ENCODE measurements at places on chromosomes 2 and 18.

GRCh38 chr18:78793313-78794070, 186.1 kb upstream of the SALL3 start:
- no peak for DNase-seq

GRCh38 chr2:239752951-239753350, 272.2 kb downstream of the NDUFA10 start:
- no peak for DNase-seq

DNA sequence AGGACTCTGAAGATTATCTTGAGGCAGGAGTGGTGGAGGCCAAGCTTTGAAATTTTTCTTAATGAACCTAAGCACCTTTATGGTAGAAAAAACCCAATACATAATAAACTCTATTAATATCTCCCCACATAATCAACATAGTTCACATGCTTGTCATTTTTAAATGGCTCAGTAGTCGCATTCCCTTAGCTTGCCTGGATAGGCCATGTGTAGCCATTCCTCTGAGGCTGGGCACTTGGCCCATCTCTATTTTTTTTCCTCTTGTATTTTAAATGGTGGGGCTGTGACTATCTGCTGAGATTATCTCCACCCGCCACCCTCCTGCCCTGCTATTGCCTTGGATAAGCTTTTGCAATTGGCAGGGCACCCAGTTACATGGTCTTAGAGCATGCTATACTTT, 143.1 kb downstream of the FHOD3 start:
- DNase-seq, result no peak

DNA sequence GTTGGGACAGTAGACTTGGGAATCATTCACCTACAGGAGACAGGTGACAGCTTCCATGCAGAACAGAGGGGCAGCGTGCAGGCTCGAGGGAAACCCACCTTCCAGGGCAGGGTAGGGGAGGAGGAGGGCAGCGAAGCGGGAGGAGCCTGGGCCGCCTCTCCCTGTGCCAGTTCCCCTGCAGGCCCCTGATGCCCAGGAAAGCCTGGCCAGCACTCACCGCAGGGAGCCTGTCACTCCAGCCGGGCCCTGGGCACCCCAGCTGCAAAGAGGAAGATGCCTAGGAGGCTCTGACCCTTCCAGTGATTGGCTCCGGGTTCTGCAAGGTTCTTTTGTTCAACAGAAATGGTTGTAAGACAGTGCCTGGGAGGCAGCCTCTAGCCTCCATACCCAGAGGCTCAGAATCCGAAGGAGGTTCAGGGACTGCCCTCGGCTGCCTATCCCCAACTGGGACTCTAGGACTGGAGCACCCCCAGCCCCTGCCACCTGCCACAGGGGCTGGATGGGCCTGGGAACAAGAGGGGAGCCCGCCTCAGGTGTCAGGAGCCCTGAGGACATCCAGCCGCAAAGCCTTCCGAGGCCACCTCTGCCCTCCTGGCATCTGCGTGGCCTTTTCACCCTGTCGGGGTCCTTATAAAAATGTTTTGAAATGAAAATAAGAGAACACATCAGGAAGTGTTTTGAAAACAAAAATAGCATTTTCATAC, 103.2 kb downstream of the PTGR3 start:
- no peak for DNase-seq

DNA sequence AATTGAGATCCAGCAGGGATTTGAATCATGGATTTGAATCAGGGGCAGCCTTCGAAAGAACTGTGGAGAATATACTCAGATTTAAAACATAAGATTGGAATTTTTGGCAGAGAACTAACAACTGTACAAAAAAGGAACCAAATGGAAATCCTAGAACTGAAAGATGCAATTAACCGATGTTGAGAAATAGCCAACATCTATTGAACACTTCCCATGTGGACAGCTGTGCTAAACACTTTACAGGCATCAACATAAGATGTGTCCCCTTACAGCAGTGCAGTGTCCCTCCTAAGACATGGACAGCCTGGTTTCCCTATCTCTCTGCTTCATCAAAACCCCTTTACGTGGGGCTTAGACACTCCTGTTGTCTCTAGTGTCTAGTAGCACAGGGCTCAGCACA, 3.7 kb upstream of the IL1RN start:
- DNase-seq, result no peak

DNA sequence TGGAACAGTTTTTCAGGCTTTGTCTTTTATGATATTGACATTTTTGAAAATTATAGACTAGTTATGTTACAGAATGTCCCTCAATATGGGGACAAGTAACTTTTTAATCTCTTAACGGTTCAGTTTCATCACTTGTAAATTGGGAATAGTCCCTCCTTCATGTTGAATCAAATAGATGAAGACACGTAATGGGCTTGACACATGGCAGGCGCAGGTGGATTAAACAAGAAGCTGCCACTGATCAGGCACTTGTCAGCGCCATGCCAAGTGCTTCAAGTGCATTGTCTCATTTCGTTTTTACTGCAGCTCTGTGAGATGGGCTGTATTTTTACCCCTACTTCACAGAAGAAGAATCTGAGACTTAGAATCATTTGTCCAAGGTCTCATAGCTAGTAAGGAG, 9.5 kb upstream of the SMAD4 start:
- DNase-seq, result no peak

- DNase-seq, result peak; percentile 45
Measured at GRCh38 chr18:48992791-48993555, 42.2 kb upstream of the SMAD7 start.

- DNase-seq, result no peak
Measured at GRCh38 chr2:85717308-85718008, 23.3 kb downstream of the GNLY start.

DNA sequence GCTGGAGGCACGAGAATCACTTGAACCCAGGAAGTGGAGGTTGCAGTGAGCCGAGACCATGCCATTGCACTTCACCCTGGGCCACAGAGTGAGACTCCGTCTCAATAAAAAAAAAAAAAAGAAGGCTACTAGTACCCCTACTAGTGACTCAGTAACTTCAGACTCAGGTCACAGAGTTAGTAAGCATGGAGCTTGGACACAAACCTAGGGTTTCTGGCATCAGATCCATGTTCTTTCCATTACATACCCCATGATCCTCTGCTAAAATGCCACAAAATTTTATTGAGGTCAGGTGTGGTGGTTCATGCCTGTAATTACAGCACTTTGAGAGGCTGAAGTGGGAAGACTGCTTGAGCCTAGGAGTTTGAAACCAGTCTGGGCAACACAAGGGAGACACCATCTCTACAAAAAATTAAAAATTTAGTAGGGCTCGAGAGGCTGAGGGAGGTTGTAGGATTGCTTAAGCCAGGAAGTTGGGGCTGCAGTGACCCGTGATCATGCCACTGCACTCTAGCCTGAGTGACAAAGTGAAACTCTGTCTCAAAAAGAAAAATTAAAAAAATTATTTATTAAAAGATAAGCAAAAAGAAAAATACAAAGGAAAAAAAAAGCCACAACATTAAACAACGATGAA, 45.1 kb downstream of the DHX57 start:
- DNase-seq, result no peak

GRCh38 chr2:231342061-231342711, 53.3 kb upstream of the B3GNT7 start:
- DNase-seq, result no peak

- no peak for DNase-seq
Measured at GRCh38 chr2:101802329-101802728, 104.8 kb downstream of the MAP4K4 start.

- no peak for DNase-seq
Measured at GRCh38 chr2:40396124-40396523, 55.8 kb downstream of the SLC8A1 start.

- no peak for DNase-seq
Measured at GRCh38 chr2:15557887-15558311, 3.2 kb downstream of the NBAS start.

DNA sequence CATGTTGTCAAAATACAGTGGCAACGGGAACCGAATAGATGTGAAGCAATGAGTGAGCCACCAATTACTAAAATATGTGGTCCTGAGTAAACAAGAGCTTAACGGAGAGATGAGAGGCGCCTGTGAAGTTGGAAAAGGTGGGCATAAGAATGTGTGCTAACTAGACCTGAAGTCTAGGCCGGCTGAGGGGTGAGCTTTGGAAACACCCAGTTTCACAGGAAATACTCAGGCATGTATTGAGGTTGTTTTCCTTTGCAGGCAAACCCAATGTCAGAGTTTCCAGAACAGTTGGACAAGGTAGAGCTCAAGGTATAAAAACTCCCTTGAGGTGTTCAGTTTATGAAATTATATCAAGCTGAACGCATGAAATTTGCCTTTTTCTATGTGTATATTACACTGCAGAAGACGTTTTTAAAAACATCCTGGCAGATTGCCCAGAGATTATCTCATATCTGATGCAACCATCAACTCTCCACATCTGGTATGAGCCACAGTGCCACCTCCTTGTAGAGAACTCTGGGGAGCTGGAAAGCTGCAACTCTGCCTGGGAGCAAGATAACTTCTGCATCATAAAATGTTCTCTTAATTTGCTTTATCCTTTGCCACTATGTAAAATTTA, 3.9 kb upstream of the WDSUB1 start:
- DNase-seq, result no peak

DNA sequence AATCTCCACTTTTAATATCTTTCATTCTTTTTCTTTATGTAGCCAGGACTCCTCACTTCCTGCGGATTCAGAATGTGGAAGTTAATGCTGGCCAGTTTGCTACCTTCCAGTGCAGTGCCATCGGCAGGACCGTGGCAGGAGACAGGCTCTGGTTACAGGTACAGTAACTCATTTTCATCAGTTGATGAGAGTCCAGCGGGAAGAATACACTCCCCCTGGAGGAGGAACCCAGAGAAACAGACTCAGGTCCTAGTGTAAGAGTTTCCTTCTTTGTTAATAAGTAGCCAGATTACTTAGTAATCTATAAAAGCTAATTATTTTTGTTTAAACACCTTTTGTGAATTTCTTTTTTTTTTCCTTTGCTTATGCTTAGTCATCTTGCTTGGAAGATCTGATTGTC, 359.4 kb downstream of the PTPRM start:
- no peak for DNase-seq

- no peak for DNase-seq
Measured at GRCh38 chr18:33837191-33837590, 259.2 kb downstream of the ASXL3 start.

GRCh38 chr2:239273280-239274234, 127.3 kb downstream of the HDAC4 start:
- no peak for DNase-seq

- DNase-seq, result no peak
Measured at GRCh38 chr2:96153291-96153713, 8.1 kb upstream of the DUSP2 start.

DNA sequence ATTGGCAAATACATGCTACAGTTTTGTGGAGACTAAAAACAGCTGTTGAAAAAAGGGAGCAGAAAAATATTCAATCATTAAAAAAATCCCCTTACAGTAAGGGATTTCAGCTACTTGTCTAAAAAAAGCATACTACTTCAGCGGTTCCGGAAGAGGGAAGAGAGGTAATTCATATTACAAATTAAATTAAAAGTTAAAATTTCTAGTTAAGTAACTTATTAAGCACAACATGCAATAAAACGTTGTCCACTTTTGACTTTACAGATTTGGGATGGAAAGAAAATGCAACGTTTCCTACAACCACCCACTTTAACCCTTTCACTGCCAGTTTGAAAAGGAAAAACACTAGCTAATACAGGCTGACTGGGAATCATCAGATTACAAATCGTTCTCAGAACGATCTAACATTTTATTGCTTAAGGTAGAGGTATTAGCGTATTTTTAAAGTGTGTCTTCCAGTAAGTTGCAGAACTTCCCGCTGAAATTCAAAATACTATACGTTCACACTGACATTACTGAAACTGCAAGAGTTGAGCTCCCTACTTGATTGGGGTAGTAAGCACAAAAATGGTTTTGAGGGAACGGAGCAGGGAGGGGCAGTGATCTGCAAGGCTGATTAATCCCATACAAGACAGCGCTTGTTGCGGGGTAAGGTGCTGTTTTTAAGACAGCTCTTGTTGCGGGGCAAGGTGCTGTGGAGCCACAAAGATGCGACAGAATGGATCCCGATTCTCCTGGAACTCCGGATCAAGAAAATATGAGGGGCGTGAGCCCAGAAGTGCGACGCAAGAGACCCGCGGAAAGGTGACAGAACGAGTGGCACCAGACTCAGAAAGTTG, 743 bp downstream of the HADHA start:
- no peak for DNase-seq

DNA sequence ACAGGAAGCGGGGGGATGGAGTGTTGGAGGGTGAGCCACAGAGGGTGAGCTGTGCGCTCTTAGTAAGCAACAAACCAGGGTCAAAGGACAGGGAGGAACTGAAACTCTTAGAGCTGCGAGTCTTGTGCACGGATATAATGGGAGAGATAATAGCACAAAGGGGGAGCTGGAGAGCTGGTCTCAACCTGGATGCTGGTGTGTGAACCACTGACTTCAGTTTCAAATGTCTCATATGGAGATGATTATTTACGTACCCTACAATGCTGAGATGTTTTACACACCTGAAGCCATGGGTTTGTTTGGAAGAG, 35.9 kb downstream of the PTGR3 start:
- no peak for DNase-seq

DNA sequence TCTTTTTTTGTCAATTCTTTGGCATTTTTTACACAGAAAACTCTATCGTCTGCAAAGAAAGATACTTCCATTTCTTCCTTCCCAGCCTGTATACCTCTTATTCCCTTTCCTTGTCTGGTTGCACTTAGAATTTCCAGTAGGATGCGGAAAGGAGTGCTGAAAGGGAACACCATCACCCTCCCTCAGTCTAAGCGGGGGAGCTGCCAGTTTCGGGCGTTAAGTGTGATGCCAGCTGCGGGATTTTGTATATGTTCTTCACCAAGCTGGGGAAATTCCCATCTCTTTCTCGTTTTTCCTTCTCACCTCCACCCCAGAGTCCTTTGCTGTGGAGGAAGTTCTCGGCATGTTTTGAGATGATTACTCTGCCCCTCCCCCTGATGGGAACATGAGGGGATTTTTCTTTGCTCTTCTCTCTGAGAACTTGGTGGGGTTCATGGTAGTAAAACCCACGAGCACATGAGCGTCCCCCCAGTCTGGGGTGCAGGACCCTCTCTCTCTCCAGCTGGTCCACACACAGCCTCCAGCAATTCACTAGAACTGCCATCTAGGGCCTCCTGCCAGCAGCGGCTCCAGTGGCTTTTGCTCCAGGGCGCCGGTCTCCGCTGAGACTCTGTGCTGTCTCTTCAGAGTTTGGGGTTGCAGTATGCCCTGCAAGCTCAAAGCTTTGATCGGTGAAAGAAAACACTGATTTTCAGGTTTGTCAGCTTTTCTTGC, 15.5 kb downstream of the AQP12A start:
- no peak for DNase-seq

DNA sequence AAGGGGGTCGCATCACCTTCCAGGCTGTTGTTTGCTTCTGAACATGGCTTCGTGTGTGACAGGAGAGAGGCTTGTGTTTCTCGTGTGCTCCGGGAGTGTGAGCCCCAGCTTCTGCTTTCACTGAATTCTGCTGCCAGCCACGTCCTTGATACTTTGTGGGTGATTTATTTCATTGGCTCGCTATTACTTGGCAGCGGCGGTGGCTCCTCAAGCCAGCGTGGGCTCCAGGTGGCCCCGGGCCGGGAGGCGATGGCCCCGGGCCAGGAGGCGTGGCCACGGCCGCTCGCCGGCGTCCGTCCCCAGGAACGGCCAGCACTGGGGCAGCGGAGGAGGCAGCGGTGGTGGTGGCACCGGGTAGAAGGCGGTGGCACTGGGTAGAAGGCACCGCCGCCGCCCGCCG, 63.1 kb downstream of the NAPG start:
- DNase-seq, result no peak

Data from activated B cell treated with CpG ODN at 0.5 μM for 24 hours (primary cell).